ENCODE measurements at places on chromosomes 16 and 17. TPM values are rescaled to one million over a fixed set of nuclear protein-coding genes. Genes with fewer than 3 reads are reported as not detected.

The ACAP1 gene
- total RNA-seq, result 5.5 TPM

DNA sequence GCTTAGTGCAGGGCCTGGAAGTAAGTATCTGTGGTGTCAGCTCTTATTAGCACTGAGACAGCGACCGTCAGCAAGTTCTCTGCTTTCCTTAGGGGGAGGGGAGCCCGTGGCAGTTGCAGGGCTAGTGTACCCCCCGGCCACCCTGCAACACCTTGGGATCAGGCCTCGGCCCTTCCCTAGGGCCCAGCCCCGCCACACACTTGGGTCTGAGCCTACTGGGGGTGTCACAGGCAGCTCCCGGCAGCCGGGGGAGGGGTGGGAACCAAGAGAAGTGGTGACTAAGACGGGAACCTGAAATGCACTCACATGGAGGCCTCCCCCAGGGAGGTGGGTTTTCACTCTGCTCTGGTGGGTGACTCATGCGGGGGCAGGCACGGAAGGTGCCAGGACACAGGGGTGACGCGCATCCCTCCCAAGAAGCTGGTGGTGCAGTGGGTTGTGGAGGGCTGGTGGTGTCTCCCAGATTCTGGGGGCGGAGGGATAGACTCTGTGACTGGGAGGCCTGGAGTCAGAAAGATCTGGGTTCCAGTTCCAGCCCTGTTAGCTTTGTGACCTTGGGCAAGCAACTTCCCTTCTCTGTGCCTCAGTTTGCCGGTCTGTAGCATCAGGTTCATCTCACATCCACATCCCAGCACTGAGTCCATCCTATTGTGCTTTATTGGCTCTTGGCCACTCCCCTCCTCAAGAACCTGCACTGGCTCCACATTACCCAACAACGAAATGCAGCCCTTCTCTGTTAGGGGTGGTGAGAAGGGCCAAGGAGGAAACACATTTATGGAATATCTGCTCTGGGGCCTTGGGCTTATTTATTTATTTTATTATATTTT, 44.5 kb downstream of the LAT start:
- no peak overlapping the region for H3K4me3 ChIP-seq
- no peaks in the 10 kb centered on the region for H3K36me3 ChIP-seq
- DNase-seq, result no peak

The PARN gene
- 25.2 TPM for total RNA-seq

The SECTM1 gene
- not detected for total RNA-seq

GRCh38 chr16:75112734-75113491, 3.7 kb downstream of the LDHD start:
- H3K27ac ChIP-seq, result peak overlapping the region; percentile 94
- peak overlapping the region; percentile 59 for H3K4me3 ChIP-seq
- no peak for DNase-seq

The WSCD1 gene
- total RNA-seq, result 43.9 TPM

The IL34 gene
- total RNA-seq, result 1.6 TPM

DNA sequence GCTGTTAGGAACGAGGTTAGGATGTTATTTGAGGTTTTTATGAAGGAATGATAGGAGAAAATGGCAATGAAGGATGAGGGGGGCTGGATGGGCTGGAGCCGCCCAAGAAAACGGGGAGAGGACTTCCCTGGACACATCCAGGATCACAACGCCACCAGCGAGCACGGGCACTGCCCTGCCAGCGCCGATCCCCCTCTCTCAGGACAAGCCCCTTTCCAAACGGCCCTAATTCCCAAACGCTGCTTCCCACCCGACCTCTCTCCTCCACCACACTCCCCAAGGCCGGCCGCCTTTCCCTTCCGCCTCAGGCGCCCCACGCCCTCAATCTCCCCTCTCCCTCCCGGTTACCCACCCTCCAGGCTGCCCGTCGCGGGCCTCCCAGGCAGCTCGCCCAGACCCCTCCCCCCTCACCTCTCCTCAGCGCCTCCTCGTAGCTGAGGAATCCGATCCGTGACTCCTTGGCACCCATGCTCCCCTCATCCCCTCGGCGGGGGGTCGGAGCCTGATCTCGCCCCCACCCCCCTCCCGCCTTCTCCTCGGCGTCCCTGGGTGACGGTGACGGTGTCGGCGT, 377 bp downstream of the USP32 start:
- H3K27ac ChIP-seq, result peak overlapping the region; percentile 91
- peaks cover 40% of the 10 kb centered on the region for H3K4me1 ChIP-seq
- peaks cover 8% of the 10 kb centered on the region for H3K27me3 ChIP-seq
- H3K4me3 ChIP-seq, result peak overlapping the region; percentile 98
- H3K36me3 ChIP-seq, result peaks cover 7% of the 10 kb centered on the region
- DNase-seq, result peak; percentile 72

DNA sequence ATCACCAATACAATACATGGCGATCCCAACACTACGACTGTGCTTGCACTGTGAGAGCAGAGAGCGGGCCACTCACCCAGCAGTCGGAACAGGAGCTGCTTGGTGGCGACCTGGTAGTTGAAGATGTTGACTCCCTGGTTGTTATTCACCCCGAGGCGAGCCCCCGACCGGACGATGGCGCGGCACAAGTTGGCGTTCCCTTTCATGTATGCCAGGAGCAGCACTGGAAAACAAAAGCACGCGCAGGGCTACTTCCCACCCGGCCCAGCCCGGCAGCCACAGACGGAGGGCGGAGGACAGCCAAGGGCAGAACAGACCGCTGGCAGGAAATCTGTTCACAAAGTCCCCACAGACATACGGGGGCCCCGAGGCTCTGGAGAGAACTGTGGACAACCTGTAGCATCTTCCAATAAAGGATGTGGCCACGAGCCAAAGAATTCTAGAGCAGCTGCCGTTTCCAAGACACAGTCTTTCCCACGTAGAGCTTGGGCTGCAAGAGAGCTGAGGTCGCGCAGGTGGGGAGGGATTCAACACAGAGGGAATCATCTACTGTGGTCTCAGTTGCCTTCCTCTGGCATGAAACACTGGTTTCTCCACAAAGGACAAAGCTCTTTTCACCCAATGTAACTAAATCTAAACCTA, 27.8 kb downstream of the CYB5D2 start:
- H3K36me3 ChIP-seq, result peaks cover 55% of the 10 kb centered on the region
- H3K4me3 ChIP-seq, result no peak overlapping the region
- no peak for DNase-seq
- peaks cover 2% of the 10 kb centered on the region for H3K27me3 ChIP-seq
- no peaks in the 10 kb centered on the region for H3K4me1 ChIP-seq

- DNase-seq, result no peak
- H3K27me3 ChIP-seq, result peaks cover 7% of the 10 kb centered on the region
- no peak overlapping the region for H3K4me3 ChIP-seq
- H3K36me3 ChIP-seq, result peaks cover 27% of the 10 kb centered on the region
Measured at GRCh38 chr16:71853413-71853812, 7.6 kb downstream of the ATXN1L start.

GRCh38 chr16:84498223-84498610, 6.2 kb downstream of the MEAK7 start:
- H3K27ac ChIP-seq, result no peak overlapping the region
- peaks cover 45% of the 10 kb centered on the region for H3K36me3 ChIP-seq
- H3K4me1 ChIP-seq, result no peaks in the 10 kb centered on the region
- H3K4me3 ChIP-seq, result no peak overlapping the region

GRCh38 chr17:69470702-69471101, 56.2 kb downstream of the MAP2K6 start:
- H3K4me1 ChIP-seq, result peaks cover 32% of the 10 kb centered on the region
- peaks cover 2% of the 10 kb centered on the region for H3K27me3 ChIP-seq
- peak overlapping the region; percentile 24 for H3K27ac ChIP-seq
- H3K4me3 ChIP-seq, result no peak overlapping the region
- peaks cover 4% of the 10 kb centered on the region for H3K36me3 ChIP-seq

The MYL11 gene
- total RNA-seq, result 0.85 TPM

The SLC38A8 gene
- not detected for total RNA-seq

DNA sequence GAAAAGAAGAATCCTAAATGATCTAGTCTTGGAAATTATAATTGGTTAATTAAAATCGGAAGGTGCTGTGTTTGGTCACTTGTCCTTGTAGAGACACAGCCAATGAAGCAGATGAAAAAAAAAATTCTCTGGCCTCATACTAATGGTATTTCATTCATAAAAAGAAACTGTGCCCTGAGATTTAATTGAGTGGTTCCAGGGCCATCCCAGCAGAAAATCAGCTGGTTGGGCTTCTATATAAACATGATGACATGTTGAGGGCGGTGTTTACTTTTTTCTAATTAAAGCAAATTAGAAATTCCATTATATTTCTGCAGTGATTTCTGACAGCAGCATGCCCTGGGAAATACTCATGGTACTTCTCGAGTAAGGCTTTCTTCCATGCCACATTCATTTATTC, 191.9 kb upstream of the KCNJ16 start:
- no peaks in the 10 kb centered on the region for H3K4me1 ChIP-seq
- no peak overlapping the region for H3K27ac ChIP-seq

DNA sequence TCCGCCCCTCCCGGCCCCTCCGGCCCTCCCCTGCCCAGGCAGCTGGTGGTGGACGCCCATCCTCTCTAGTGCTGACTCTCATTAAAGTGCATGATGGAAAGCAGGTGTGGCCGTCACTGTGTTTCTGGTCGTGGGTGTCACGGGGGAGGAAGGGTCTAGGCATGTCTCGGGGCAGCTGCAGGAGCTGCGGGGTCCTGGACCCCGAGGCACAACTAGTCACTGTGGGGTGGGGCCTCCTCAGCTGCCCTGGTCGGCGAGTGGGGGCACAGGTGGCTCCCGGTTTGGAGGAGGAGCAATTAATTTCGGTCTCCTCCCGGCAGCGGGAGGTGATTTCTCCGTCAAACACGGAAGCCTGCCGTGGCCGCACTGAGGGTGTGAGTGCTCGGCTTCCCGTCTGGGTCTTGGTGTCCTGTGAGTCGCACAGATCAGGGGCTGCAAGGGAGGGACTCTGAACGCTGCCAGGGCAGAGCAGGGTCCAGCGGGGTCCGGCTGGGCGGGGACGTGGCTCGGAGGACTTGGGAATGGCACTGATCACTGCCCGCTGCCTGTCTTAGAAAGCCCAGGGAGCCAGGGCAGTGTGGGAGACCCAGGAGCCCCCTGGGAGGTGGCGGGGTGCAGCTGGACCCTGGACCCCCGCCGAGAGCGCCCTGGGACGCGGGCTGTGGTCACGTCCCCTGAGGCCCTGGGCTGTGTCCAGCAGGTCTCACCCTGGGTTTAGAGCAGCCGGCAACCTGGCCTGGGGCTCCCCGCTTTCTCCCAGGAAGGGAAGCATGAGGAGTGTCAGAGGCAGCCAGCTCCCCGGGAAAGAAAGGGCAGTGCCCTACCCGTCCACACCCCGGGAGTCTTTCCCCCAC, 3.3 kb downstream of the TPSD1 start:
- H3K4me3 ChIP-seq, result no peak overlapping the region
- peaks cover 13% of the 10 kb centered on the region for H3K27me3 ChIP-seq
- no peaks in the 10 kb centered on the region for H3K36me3 ChIP-seq
- H3K27ac ChIP-seq, result no peak overlapping the region

DNA sequence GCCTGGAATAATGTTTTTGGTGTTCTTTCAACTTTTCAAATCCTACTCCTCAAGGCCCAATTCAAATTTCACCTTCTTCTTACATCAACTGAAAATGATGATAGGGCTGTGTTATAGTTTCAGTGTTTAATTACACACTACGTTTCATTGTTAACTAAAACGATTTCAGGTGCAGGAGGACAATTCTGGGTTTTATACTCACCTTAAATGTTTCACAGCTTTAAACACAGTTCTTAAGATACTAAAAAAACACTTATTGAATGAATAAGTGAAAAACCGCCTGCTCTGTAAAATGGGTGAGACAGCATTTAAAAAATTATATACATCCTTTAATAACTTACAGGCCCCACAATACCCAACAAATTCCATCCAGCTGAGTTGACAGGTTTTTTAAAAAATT, 6.2 kb upstream of the MPHOSPH6 start:
- DNase-seq, result no peak
- H3K27me3 ChIP-seq, result no peaks in the 10 kb centered on the region
- no peaks in the 10 kb centered on the region for H3K36me3 ChIP-seq
- H3K4me1 ChIP-seq, result no peaks in the 10 kb centered on the region

GRCh38 chr16:78505036-78505435, 405.6 kb downstream of the WWOX start:
- H3K27me3 ChIP-seq, result peaks cover 2% of the 10 kb centered on the region
- no peak overlapping the region for H3K27ac ChIP-seq
- no peak overlapping the region for H3K4me3 ChIP-seq
- no peaks in the 10 kb centered on the region for H3K36me3 ChIP-seq
- DNase-seq, result no peak

The CAPNS2 gene
- 1.2 TPM for total RNA-seq

The PRRT2 gene
- 15.0 TPM for total RNA-seq

The KRTAP1-1 gene
- not detected for total RNA-seq

DNA sequence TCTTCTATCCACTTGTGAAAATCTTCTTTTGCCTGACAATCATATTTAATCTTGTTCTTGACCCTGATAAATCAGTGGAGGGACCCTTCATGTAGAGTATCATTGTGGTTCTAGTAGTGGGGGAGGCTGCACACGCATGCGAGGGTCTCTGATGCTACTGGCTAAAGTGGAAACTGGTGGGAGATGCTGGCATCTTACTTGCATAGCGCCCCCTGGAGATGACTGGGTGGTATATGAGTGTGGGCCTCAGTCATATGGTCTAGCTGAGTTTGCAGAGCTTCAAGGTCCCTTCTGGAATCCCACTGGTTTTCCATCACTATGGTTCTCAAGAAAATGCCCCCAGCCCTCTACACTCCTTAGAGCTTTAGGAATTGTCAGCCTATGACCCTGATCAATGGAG, 236.4 kb upstream of the AXIN2 start:
- peak; percentile 30 for DNase-seq
- no peaks in the 10 kb centered on the region for H3K4me1 ChIP-seq
- H3K27ac ChIP-seq, result no peak overlapping the region
- peaks cover 20% of the 10 kb centered on the region for H3K36me3 ChIP-seq
- H3K27me3 ChIP-seq, result peaks cover 4% of the 10 kb centered on the region
- H3K4me3 ChIP-seq, result no peak overlapping the region

- H3K36me3 ChIP-seq, result no peaks in the 10 kb centered on the region
- H3K27ac ChIP-seq, result no peak overlapping the region
- peak; percentile 12 for DNase-seq
Measured at GRCh38 chr16:19980632-19981265, 92.9 kb downstream of the GPR139 start.

The SLFN14 gene
- 0.95 TPM for total RNA-seq

- H3K36me3 ChIP-seq, result peaks cover 39% of the 10 kb centered on the region
- no peak for DNase-seq
- peak overlapping the region; percentile 100 for H3K27ac ChIP-seq
Measured at GRCh38 chr17:68512960-68513474, 787 bp downstream of the PRKAR1A start.
